ENCODE measurements at places on chromosomes 13 and 19.

- DNase-seq: no peak
These were observed 106.1 kb downstream of the IRS2 start for GRCh38 chr13:109680288-109680687.

- no peak for DNase-seq
These were observed 88.8 kb upstream of the MCF2L start for GRCh38 chr13:112880221-112880641.

DNA sequence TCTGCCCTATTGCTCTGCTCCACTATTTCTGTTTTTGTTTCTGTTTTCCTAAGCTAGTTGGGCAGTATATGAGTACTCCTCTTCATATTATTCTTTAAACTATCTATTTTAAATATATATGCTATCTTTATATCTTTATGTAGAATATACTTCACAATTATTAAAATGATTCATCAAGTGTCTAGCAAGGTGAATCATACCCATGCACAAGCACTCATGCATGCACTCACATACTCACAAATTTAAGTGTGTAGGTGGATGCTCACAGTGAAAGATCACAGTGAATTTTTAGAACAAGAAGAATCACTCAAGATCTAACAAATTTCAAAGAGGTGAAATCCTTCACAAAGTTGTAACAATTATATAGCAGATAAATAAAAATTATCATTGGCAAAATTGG, 435.6 kb upstream of the SLITRK5 start:
- no peak for DNase-seq

- DNase-seq: no peak
These were observed 14.7 kb downstream of the RRAS start for GRCh38 chr19:49624967-49625910.

- DNase-seq: no peak
These were observed 55.9 kb downstream of the RASA3 start for GRCh38 chr13:114076329-114077090.

DNA sequence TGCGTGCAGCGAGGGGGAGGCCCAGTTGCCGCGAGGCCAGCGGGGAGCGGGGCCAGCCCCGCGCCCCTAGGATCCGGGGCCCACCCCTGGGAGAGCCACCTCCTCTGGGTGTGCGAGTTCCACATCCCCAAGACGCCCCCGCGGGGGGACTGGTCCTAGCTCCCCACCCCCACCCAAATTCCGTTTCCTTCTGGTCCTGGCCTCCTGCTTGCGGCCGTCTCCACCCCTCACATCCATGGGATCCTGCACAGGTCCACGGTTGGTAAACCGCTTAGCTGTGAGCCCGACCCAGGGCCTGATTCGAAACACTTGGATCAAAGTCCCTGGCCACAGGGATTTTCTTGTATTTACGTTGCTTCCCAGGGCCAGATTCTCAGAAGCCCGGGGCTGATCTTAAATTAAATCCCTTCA, 324 bp upstream of the FBXO17 start:
- DNase-seq: no peak

- no peak for DNase-seq
These were observed 58.4 kb downstream of the PEPD start for GRCh38 chr19:33463199-33463598.

DNA sequence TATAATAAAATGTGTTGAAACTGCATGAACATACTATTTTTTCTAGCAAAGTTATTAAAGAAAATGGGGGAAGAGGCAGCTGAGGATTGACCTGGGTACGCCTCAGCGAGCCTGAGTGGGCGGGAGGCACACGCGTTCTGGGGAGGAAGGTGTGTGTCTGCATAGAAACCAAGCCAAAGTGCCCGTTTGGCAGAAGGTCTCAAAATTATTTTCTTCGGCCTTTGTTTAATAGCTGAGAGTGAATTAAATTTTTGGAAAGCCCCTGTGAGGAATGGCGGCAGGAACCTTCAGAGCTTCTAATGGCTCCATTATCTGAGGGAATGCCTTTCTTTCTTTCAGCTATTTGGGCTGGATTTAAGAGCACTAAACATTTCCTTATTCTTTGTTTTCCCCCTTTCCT, 5.2 kb downstream of the ZIC2 start:
- DNase-seq: no peak

All from stimulated activated CD4-positive, alpha-beta T cell treated with anti-CD3 and anti-CD28 coated beads, Interleukin-1b, Interleukin-23, amount 100 ng/mL, for 1 hour (primary cell).